ENCODE measurements at places on chromosomes 5 and 9.

DNA sequence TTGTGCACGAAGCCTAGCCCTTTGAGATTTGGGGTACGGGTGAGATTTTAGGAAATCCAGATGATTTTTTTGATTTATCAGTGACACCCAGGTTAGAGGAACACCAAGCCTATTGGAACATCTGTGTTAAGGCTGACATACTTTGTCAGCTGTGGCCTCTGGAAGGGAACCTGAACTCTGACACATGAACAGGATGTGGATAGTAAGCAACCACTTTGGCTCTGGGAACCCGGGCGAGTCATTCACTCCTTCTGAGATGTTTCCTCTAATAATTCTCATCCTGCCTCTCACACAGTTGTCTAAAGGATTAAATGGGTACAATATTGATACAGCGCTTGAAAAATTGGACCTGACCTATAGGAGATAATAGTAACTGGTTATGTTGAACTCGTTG is 67.8 kb downstream of the FGF1 start:
- no peak for DNase-seq

DNA sequence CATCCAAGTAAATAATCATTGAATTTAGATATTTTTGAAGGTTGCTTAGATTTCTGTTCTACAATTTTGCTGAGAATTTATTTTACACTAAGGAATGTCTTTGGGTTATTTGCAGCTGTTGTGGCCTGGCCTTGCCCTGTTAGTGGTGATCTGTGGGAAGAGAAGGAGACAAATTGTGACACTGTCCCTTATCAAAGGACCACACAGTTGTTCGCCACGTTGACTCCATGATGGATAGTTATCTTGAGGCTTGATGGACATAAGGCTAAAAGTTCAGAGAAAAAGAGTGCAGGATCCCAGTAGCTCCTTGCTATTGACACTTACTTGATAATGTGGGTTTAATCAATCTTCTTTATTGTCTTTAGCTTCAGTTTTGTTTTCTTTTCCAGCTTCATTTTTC is 186.6 kb upstream of the MEF2C start:
- DNase-seq: no peak

DNA sequence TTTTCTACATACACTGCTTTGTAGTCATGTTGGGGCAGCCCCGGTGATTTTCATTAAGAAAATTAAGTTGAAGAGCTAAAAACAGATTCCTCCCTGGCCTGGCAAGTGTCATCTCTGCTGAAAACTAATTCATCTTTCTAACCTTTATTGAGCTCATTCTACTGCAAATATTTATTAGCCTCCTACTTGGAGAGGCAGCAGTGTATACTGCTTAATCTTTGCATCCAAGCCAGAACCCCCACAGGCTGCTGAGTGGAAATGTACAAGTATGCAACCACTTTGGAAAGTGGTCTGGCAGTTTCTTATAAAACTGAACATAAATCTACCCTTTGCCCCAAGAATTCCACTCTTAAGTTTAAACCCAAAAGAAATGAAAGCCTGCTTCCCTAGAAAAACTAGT is 223.4 kb downstream of the DRD1 start:
- DNase-seq: no peak

- DNase-seq: no peak
These were observed 2.0 kb downstream of the PDLIM7 start for GRCh38 chr5:177495243-177496060.

DNA sequence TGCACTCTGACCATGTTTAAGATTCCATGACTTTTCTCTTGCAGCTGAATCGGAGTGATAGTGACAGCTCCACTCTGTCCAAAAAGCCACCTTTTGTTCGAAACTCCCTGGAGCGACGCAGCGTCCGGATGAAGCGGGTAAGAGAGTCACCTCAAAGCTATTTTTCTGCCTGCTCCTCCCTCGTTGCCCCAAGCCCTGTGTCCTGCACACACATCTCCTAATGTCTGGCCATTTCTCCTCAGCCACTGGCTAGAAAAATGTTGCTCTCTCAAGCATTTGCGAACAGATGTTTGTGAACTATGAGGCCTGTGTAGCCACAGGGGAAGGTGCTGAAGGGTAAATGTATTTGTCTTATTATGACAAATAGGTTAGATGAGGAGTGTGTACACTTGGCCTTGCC is 25.7 kb upstream of the RARS1 start:
- DNase-seq: no peak

DNA sequence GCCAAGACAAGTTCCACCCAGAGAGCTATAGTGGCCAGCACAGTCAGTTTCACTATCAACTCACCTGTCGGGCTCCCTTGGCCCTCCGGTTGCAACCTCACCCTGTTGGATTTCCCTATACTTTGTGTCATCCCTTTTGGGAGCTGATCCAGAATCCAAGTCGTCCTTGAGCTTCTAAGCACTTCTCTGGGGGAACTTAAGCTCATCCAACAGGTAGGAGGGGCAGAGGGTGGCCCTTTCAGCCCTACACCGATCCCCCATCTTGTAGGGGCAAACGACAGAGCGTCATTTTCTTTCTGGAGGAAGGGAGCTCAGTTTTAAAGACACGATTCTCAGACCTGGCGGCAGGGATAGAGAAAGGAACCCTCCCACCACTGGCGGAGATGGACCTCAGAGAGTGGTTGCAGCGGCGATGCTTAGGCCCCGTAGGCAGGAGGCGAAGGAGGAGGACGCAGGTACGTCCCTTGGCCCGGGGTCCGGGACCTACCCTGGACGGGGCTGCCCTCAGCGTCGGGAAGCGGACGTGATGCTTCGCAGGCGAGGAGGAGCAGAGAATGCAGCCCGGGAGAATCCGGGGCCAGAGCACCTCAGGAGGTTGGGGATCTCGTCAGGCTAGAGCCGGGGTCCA is 519 bp downstream of the ZER1 start:
- DNase-seq: peak; percentile 9

DNA sequence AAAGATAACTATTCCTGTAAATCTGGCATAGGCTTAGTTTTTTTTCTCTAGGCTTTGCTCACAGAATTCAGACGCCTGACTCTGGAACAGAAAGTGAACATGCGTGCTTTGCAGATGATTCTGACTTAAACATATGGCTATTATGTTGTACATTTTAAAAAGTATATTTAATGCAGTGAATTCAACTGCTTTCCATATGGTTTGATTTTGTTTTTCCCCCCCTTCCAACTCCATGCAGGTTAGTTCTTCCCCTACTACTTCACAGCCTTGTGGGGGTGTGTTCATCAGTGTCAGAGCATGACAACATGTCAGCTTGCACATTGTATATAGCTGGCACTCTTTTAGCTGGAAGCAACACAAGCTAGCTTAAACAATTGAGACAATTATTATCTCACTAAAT is 226.8 kb downstream of the TMEM167A start:
- DNase-seq: no peak

GRCh38 chr9:31089549-31090221 is 1294.8 kb upstream of the ACO1 start:
- no peak for DNase-seq

- DNase-seq: no peak
These were observed 39.6 kb upstream of the FRRS1L start for GRCh38 chr9:109206670-109207069.

- DNase-seq: no peak
These were observed 81.2 kb upstream of the DNAH5 start for GRCh38 chr5:14025569-14026286.

DNA sequence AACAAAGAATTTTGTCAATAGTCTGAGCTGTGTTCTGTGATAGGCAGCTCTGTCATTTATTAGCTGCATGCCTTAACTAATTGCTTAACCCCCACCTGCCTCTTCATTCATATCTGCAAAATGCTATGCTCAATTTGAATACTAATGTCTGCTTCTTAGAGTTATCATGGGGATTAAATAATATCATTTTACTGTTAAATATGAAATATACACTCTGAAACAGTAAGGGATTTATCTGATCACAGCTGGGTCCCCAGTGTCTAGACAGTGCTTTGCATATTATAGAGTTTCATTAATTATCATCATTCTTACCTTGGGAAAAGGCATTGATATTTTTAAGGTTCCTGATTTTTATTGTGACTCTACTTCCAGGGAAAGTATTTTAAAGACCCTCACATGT is 12.0 kb downstream of the TEX48 start:
- no peak for DNase-seq

GRCh38 chr5:132394667-132395259 is 25.3 kb downstream of the SLC22A5 start:
- no peak for DNase-seq

DNA sequence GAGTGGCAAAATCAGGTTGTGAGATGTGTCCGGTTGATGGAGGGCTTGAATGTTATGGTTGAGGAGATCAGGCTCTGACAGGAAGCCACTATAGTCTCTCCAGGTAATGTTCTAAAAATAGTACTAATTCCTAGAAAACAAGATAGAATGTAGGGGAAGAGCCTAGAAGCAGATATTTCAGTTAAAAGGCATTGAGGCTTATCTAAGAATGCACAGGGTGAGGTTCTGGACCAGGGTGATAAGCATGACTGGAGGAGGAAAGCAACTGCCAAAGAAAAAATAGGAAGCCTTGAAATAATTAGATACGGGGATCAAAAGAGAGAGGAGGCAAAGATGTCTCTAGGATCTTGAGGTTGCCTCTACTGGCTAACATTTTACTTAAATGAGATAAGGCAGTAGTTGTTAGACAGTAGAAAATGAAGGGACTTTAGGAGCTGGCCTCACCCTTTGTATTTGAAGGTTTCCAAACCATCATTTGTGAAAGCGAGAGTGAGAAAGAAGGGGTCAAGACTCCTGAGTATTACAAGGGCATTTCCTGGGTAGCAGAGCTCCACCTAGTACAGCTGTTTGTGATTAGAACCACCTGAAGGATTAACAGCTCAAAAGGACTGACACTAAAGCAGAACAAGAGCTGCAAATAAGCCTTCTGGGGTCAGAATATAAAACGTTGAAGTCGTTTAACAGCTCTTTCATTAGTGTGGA is 15.4 kb upstream of the ARL15 start:
- DNase-seq: no peak

DNA sequence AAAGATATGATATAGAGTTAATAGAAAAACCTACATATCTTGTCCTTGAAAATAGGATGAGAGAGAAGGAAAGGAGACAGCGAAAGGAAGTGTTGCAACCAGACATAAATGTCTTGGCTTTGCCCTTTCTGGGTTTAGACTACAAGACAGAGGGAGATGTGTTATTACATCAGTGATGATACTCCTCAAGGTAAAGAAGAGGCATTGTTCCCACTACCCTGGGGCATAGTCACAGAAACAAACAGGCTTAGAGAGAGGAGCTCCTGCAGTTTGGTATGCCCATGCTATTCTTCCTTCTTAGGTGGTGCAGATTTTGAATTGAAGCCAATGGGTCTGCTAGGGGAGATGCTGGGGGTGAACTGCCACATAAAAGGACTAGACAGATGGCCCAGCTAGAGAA is 166.8 kb upstream of the RFX3 start:
- DNase-seq: no peak

DNA sequence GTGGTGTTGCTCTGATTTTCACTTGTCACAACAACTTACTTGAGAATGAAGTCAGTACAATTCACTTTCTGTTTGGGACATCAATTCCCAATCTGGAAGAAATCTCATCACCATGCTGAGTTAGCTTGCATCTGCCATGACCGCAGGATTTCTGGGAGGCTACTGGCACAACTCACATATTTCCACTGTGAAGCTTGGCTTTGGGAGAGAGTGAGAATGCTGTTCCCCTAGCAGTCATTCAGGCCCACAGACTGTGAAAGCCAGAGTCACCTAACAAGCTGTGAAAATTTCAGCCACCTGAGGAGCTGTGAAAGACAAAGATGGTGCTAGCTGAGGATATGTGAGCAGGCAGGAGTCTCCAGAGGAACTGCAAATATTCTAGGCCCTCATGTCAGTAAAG is 365.2 kb upstream of the TUSC1 start:
- no peak for DNase-seq

- no peak for DNase-seq
These were observed 143.5 kb downstream of the MTX3 start for GRCh38 chr5:79847561-79847960.

GRCh38 chr9:17614903-17615302 is 36.0 kb downstream of the SH3GL2 start:
- no peak for DNase-seq

DNA sequence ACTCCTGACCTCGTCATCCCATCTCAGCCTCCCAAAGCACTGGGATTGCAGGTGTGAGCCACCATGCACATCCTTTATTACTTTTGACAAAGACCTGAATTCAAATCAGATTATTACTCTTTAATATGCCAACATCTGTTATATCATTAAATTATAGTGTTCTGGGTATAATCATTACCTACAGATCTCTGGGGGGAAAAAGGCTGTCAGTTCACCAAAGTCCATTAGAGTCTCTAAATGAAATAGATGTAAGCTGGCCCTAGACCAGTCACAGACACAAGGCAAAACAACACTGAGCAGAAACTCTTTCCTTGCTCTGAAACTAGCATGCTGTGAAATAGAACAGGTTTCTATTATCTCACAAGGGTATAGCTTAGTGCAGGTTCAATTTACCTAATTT is 21.6 kb upstream of the TRIO start:
- no peak for DNase-seq

GRCh38 chr5:39369123-39369815 is 5.0 kb upstream of the C9 start:
- no peak for DNase-seq

GRCh38 chr9:26159575-26160392 is 481.5 kb upstream of the TUSC1 start:
- DNase-seq: no peak

DNA sequence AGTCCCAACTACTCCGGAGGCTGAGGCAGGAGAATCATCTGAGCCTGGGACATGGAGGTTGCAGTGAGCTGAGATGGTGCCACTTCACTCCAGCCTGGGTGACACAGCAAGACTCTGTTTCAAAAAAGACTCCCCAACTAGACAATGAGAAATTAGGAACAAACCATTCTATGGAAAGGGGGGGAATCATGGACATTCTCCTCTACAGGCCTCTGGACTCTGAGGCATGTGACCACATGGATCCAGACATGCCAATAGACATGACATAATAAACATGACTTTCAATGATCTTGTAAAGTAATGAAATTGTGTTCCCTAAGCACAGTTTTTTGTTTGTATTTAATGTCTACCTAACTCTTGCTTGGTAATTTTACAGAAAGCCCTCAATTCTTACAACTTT is 8.8 kb downstream of the HOMER1 start:
- no peak for DNase-seq

DNA sequence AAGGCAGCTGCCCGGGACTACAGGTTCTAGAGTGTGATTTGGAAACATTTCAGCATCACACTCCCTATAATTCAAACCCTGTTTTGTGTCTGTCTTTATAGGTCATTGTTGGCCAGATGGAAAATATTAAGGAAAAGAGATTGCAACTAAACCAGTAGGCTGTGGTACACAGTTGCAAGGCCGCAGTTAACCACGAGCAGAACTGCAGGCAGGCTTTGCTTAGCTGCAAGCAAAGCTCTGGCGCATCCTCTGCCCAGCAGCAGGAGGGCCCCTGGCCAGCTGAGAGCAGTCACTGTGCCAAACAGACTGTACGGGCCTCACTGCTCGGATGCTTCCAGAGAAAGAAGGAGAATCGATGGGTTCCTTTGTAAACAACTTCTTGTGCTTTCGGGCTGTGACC is 204.5 kb downstream of the DENND1A start:
- no peak for DNase-seq

GRCh38 chr9:79334001-79334400 is 237.8 kb upstream of the TLE4 start:
- no peak for DNase-seq

GRCh38 chr5:96440185-96440538 is 7.1 kb upstream of the PCSK1 start:
- DNase-seq: no peak

All from CD4-positive, alpha-beta T cell treated with Interleukin-6 for 4 hours (primary cell).